ENCODE measurements at places on chromosomes 2 and 18. TPM values are rescaled to one million over a fixed set of nuclear protein-coding genes. Genes with fewer than 3 reads are reported as not detected.

DNA sequence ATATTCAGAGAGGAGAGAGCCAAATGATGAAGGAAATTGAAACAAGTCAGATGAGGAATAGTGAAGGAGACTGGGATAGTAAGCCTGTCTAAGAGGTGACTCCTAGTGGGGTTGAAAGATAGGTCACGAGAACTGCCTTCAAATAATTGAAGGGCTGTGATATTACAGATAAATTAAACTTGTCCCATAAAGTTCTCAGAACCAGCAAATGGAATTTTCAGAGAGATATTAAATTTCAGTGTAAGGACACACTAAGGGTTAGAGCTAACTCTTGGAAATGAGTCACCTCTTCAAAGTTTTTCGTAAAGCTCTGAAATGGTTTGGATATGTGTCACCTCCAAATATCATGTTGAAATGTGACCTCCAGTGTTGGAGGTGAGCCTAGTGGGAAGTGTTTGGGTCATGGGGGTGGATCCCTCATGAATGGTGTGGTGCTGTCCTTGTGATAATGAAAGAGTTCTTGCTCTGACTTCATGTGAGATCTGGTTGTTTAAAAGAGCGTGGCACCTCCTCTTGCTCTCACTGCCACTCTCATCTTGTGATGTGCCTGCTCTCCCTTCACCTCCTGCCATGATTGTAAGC is 87.3 kb downstream of the BABAM2 start:
- peaks cover 5% of the 10 kb centered on the region for H3K4me1 ChIP-seq
- H3K4me3 ChIP-seq, result no peak overlapping the region
- no peak overlapping the region for H3K27ac ChIP-seq

GRCh38 chr2:12661489-12661888 is 55.2 kb upstream of the TRIB2 start:
- DNase-seq, result no peak
- H3K4me3 ChIP-seq, result no peak overlapping the region
- no peaks in the 10 kb centered on the region for H3K36me3 ChIP-seq
- no peak overlapping the region for H3K27ac ChIP-seq

DNA sequence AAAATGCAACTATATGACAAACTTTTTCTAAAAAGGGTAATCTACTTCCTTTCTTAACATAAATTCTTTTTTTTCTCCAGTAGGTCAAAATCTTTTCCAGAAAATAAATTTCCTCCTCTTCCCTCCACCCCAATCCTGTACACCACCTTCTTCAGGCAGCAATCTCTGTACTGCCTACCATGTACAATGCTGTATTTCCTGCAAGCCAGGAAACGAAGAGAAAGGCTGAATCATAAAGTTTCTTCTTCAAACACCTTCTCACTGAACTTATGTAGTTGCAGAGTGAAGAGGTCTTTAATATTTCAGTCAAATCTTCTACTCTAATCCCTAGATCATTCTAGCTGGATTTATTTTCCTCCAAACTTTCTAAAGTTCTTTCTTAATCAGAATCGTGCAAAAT is 18.2 kb upstream of the C2orf66 start:
- H3K36me3 ChIP-seq, result no peaks in the 10 kb centered on the region
- H3K4me3 ChIP-seq, result no peak overlapping the region
- no peaks in the 10 kb centered on the region for H3K27me3 ChIP-seq
- H3K4me1 ChIP-seq, result no peaks in the 10 kb centered on the region
- DNase-seq, result no peak

The ICA1L gene
- total RNA-seq, result 6.7 TPM

Measured in upper lobe of left lung (tissue), 6 donors.